ENCODE measurements at places on chromosomes 13 and 19.
A peak's percentile ranks its signal among the peaks of the same experiment; 100 is the strongest.

GRCh38 chr13:113638806-113639205 is 19.2 kb downstream of the ATP4B start:
- DNase-seq, result no peak

GRCh38 chr19:18029617-18030338 is 21.8 kb downstream of the ARRDC2 start:
- DNase-seq, result peak; percentile 37

- no peak for DNase-seq
Measured at GRCh38 chr19:15213715-15214381, 13.1 kb upstream of the NOTCH3 start.

DNA sequence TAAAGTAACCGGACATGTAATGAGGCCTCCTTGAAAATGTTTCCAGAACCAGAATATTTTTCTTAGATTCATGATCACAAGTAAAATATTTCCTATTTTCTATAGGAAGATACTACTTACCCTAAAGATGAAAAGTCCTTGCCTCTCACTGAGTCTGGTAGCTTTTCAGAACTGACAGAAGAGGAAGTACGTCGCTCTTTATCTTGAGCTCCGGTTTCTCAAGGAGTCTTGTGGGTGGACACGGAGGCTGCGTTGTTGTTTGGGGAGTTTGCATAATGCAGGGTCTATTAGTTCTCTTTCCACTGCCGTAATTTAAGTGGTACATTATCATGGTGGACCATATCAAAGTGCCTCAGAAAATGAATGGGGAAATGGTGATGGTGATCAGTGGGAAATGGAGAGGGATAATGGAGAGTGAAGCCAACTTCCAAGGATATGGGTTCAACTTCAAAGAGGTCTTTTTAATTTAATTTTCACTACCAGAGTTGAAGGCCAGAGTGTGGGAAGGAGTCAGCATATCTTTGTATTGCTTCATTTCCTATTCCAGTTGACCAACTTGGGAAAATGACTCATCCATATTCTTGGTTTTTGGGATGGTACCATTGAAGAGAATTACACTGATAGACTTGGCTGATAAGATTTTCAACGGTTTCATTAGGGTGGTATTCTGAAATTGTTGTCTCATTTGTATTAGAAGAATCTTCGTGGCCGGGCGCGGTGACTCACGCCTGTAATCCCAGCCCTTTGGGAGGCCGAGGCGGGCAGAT is 23.4 kb downstream of the MBD3L2B start:
- no peak for DNase-seq

GRCh38 chr19:45451131-45451849 is 16.5 kb upstream of the FOSB start:
- no peak for DNase-seq

DNA sequence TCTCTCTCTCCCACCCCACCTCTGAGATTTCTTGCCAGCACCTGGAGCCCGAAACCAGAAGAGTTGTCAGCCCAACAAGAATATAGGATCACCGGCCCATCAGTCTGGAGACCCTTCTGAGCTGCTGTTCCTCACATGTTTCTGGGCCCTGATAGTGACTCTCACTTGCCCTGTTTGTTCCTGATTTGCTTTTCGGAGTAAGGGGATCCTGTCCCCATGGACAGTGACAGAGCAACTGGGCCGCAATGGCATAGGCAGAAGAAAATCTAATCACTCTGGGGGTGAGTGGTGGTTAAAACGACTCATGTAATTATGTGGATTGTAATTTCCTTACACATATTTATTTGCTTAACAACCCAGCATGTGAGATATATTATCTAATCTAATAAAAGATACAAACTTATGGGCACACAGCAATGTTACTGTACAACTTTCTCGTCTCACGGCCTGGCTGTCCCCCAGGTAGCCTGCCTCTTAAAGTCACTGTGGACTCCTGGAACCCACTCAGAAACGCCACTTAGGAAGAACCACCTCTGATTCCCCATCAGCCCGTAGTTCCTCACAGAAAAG is 663 bp upstream of the SMAD9 start:
- no peak for DNase-seq

DNA sequence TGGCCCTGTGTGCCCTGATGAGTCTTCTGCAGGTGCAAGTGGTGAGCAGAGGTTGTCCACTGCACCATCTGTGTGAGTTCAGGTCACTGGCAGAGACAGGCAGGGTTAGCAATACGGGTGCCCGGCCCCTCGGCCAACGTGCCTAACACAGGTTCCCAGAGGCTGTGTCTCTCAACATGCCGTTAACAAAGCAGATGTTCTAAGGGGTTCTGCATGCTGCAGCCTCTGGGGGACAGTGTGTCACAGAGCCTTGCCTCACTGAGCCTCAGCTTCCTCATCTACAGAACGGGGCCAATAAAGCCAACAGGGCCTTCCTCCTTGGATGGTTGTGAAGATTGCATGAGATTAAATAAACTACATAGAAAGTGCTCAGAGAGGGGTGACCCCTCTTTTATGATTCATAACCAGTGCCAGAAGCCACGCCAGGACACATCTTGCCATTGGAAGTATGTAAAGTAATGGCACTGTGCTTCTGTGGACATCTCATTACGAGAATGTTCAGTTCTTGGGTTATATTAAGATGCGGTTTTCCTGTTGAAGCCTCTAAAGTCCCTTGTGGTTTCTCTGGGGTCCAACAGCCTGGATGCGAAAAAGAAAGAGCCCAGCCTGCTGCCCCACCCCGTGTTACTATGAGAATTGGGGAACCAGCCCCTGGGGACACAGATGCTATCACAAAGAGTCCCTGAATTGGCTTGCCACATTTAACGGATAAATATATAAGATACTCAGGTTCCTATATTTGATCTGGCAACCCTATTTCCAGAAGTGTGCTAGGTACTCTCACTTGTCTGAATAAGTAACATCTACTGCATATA is 11.2 kb upstream of the ARHGEF18 start:
- no peak for DNase-seq

- no peak for DNase-seq
Measured at GRCh38 chr19:15926484-15926883, 7.8 kb downstream of the CYP4F11 start.

DNA sequence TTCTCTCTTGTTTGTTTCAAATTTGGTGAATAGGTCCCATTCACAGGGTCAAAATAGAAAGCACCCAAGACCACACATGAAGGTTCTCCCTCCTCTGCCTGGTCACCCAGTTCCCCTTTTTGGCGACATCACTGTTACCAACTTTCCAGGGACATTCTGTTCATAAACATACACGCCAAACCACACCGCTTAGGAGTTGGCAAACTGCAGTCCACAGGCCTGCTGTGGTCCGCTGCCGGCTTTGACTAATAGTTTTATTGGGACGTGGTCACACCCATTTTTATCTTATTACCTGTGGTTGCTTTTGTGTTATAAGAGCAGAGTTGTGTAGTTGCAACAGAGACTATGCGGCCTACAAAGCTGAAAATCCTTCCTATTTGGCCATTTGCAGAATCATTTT is 24.2 kb downstream of the UHRF1 start:
- no peak for DNase-seq

GRCh38 chr13:113196970-113197737 is 11.3 kb downstream of the PCID2 start:
- no peak for DNase-seq

DNA sequence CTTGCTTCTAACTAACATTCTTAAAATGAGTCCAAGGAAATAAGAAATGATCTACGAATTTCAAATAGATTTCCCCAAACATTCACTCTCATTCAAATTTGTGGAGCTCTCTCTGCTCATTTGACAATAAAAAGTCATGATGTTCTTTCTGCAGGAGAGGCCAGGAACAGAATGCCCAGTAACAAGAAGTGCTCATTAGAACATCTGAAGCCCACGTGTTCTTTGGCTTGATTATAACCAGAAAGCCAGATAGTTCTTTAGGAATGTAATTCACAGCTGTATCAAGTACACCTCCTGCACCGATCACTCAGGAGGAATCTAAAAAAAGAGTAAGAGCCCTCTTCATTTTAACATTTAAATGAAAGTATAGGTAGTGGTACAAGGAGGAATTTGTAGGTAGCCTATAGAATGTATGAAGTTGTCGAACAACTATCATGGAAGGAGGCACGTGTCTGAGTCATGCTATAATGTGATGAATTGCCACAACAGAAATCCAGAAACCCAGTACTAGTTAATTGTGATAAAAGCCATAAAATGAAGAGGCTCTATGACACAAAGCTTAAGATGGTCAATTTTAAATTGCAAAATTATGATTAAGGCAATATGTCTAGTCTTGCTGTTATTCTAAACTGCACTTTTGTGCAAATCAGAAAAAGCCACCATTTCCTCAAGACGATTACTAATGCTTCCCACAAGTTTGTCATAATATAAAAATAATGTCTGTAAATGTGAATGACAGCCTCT is 12.8 kb downstream of the MEDAG start:
- no peak for DNase-seq

GRCh38 chr13:71828564-71828963 is 38.4 kb downstream of the DACH1 start:
- DNase-seq, result no peak

- no peak for DNase-seq
Measured at GRCh38 chr13:25335856-25336255, 34.4 kb downstream of the NUP58 start.

DNA sequence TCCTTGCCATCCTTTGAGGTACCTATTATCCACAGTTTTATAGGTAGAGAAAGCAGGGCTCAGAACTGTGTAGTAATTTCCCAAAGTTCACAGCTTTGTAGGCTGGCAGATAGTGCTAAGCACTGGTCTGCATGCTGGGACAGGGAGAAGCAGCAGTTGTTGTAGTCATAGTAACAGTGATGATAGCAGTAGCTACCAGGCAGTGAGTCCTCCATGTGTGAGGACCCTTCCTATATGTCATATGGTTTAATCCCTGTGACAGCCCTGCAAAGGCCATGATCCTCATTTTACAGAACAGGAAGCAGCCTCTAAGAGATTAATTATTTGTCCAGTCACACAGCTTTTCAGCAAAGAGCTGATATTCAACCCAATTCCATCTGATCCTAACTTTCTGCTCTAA is 21.0 kb downstream of the SERP2 start:
- DNase-seq, result no peak

DNA sequence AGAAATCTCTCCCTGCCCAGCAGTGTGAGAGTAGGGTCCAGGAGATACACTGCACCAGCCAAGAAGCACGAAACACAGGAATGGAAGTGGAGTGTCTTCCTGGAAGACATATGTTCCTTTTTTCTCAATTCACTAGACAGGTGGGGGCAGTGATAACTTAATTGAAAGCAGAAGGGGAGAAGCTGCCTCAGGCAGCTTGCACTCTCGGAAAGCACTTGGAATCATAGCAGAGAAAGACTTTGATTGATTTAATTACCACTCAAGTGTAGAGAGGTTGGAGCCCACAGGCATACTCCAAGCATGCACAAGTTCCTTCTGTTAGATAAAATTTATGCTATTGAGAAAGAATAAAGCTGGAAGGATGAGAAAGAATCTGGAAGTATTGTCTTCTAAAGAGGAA is 249.4 kb downstream of the SLITRK6 start:
- DNase-seq, result no peak

DNA sequence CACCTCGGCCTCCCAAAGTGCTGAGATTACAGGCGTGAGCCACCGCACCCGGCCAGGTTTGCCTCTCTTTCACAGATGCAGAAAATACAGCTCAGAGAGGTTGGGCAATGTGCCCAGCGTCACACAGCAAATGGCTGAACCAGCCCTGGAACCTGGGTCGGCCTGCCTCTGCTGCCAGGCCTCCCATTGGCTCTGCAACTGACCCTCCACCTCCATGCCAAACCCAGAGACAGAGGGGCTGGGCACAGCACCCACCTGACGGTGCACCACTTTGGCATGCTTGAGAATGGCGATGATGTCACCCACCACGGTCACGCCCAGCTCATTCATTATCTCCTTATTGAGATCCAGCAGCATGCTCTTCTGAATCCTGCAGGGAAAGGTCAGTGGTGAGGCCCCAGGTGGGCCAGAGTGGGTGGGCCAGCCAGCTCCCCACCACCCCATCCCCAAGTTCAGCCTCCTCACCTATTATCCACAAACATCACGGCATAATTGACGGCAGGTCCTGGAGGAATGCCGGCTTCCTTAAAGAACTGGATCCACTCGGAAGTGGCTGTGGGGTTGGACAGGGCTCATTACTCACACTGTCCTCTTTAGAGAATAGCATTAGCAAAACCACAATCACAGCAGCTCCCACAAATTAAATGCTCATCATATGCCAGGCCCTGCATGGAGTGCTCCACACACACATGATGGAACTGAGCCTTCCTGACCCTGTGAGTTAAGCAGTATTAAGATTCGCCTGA is 12.2 kb downstream of the C19orf47 start:
- DNase-seq, result no peak

DNA sequence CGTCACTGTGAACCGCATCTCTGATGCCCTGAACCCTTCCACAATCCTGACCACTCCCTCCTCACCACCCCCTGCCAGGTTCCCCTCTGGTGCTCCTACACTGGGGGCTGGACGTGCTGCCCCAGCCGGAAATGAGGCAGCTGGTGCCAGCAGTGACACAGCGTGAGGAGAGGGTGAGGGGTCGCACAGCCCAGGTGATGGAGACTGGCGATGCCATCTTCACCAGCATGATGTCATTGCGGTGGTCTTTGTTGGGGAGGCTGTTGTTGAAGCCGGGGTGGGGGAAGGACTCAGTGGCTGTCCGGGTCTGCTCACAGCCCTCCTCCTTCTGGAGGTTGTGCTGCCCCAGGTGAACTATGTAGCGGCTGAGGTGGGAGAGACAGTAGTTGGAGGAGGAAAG is 2.5 kb downstream of the KLK11 start:
- no peak for DNase-seq

DNA sequence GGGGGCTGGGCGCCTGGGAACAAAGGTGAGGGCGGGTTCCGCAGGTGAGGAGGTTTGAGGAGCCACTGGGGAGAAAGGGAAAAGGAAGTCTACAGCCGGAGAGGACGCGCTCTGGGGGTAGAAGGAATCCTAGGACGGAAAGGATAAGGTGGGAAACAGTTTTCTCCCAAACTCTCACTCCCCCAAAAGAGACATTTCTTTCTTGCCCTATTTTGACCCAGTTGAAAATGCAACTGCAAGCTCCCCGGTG is 651 bp upstream of the POLR1D start:
- no peak for DNase-seq

DNA sequence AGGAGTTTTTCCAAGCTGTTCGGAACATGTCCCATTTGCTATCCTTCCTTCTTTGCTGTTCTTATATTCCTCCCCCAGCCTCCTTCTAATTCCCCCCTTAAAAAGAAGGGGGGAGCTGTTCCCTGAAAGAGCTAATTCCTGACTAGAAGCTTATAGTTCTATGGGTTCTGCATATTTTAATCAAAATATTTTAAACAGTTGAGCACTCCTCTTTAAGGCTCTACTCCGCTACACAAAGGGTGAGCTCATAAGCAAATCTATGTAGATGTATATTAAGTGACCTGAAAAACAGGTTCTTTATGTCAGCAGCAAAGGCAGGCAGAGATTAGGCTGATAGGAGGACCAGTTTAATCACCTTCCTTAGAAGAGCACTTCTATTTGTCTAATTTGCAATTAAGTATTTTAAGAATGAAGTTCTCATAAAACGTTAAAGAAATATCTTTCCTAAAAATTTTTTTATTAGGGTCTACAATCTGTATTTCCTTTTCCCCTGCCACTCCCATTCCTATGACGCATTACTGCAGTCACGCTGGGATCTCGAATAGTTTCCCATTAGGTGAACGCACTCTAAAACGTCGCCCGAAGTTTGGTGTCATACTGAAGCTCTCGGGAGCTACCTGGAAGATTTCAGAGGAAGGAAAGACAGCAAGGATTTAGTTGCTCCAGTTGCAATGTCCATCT is 5.2 kb downstream of the EFNB2 start:
- no peak for DNase-seq

GRCh38 chr19:45097776-45098520 is 5.0 kb downstream of the PPP1R37 start:
- no peak for DNase-seq

All from HuH-7 (cell line).